ENCODE measurements at places on chromosomes 3 and 15.

- DNase-seq, result no peak
Observed at GRCh38 chr15:55829826-55830225, 86.9 kb upstream of the PRTG start.

DNA sequence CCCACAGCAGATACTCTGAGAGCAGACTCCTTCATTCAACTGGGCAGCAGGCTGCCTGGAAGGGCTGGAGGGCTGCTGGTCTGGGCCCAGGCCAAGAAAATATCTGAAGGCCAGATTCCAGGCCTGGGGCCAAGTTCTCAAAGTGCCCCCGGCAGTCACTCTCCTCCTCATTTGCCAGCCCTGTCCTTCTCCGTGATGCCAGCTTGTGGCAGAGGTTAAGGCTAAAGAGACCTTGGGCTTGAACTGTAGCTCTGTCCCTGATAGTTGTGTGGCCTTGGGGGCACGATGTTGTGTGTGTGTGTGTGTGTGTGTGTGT is 39.0 kb downstream of the FAM3D start:
- no peak for DNase-seq

- no peak for DNase-seq
Observed at GRCh38 chr3:43649365-43649968, 27.7 kb upstream of the ANO10 start.

- no peak for DNase-seq
Observed at GRCh38 chr15:69891606-69892005, 206.1 kb downstream of the TLE3 start.

DNA sequence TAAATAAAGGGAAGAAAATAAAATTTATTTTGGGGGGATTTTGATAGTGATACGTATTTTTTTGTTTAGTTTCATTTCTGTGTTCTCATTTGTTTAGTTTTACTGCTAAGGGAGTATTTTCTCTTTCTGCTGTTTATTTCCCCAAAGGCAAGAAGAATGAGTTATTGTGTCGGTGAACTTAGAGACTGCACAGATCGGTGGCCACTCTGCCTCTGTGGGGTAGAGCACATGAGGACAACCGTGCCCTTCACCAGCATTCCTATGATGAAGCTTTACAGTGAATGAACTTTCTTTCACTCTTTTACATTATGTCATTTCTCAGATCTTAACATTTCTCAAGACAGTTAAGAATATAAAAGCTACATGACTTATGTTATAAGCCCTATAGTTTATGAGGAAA is 214.4 kb downstream of the OCA2 start:
- no peak for DNase-seq
